NCI-H510A treated with DMSO at 0.1 percent for 48 hours (cell line): ENCODE measurements at places on chromosomes 2 and 18.

DNA sequence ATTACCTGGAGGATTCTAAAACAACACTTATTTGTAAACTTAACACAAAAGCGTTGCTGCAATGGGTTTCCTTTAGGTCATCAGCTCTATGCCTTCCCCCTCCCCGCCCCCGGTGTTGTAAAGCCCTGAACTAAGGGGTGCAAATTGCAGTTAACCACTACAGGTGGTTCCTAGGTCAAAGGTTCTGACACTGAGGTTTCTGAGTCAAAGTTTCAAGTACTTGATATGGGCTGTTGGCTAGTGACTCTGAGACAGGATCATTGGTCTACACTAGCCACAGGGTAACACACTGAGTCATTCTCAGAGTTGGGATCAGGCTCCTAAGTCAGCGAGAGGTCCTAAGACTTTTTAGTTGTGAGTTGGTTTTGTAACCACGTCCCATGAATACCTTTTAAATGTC is 15.4 kb downstream of the IL1B start:
- DNase-seq, result no peak

DNA sequence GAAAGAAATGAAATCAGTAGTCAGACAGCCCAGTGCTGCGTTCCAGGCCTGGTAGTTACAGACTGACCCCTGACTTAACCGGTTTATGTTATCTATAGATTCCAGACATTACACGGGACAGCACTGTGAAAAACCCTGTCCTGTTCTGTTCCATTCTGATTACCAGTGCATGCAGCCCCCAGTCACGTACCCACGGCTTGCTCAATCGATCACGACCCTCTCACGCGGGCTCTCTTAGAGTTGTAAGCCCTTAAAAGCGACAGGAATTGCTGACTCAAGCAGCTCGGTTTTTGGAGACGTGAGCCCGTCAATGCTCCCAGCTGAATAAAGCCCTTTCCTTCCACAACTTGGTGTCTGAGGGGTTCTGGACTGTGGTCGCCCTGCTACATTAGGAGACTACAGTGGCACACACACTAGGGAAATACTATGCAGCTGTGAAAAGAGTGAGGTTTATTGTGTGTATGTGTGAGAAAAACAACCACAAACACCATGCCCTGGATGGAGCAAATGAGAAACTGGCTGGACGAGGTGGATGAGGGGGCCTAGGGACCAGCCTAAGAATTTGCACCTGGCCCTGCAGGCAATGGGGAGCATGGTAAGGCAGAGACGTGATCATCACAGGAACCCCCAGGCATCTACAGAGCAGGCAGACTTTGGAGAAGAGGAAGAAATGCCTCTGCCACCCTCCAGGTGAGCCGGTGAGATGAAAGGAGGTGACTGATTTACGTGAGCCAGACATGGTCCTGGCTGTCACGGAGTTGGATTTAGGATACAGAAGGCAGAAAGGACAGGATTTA is 49.1 kb upstream of the SEMA4C start:
- no peak for DNase-seq

DNA sequence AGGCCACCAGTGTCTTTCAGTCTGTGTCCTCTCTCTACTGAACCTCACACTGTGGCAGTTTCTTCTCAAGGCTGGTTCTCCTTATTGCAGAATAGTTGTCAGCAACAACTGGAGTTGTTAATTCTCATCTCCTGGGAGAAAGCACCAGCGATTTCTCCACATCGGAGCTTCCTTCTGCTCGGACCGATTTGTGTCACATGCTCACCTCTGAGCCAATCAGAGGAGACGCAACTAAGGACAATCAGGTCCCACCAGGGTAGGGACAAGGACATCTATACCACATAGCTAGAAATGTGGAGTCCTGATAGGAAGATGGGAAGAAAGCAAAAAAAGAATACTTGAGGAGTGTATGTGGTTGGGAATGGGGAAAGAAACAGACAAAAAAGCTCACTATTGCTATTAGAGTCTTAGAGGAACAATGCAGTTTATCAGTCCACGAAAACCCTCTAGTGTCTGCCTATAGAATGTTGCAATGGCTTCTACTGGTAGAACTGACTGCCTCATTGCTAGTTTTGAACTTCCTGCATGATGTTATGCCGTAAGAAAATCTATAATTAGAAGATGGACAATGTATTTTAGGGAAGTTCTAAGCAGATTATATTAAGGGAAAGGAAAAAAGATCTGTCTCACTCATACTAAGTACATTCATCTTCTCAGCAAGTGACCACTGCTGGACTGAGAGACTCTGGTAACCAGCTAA is 169.7 kb downstream of the CDCA7 start:
- no peak for DNase-seq

- no peak for DNase-seq
Observed at GRCh38 chr2:58535990-58536389, 294.9 kb upstream of the FANCL start.

GRCh38 chr2:23525137-23525765 is 140.3 kb downstream of the KLHL29 start:
- DNase-seq, result no peak

DNA sequence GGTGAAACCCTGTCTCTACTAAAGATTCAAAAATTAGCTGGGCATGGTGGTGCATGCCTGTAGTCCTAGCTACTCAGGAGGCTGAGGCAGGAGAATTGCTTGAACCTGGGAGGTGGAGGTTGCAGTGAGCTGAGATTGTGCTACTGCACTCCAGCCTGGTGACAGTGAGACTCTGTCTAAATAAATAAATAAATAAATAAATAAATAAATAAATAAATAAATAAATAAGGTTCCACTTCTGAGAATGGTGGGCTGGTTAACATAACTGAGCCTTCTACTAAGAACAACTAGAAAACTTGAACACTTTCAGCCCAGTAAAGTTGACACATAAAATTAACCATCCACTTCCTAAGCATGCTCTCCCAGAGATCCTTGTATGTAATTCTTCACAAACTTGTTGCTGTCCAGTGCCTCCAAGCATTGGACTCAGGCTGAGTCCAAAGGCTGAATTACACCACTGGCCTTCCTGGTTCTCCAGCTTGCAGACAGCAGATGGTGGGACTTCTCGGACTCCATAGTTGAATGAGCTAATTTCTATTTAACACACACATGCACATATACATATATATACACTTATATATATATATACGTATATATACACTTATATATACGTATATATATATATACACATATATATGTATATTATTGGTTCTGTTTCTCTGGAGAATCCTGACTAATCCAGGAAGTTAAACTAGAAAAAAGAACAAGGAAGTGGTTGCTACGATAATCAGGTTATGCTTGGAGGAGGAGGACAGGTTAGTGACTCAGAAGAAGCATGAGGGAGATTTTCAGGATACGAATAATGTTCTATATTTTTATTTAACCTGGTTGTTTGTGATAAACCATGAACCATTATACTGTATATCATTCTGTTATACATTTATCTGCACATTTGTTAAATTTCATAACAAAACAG is 348.8 kb downstream of the METTL4 start:
- DNase-seq, result no peak

- no peak for DNase-seq
Observed at GRCh38 chr18:12839526-12840196, 44.4 kb downstream of the PTPN2 start.

DNA sequence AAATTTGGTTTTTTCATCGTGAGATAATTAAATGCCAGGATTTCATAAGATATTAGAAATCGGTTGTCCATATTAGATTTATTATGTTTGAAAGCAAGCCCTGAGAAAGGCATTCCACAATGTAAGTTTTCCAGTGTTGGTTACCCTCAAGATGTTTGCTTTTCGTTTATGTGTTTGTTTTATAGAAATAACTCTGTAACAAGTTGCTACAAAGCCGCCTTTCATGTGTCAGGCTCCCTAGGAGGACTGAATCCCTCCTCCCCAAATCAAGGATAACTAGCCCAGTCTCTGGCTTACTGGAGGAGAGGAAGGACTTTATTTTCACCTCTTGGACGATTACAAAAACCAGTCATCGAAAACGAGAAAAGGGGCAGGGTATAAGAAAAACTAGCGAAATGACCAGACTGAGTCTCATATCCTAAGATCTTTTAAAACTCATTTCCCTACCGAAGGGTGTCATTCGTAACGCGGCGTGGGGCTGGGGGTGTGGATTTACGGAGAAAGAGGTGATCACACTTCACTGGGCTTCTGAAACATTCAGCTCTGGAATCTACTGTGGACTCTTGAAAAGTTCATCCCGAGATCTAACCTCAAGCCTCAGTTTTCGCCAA is 1.0 kb upstream of the PEX13 start:
- peak; percentile 34 for DNase-seq
